ENCODE measurements at places on chromosomes 6 and 20. TPM values are rescaled to one million over a fixed set of nuclear protein-coding genes. Genes with fewer than 3 reads are reported as not detected.

DNA sequence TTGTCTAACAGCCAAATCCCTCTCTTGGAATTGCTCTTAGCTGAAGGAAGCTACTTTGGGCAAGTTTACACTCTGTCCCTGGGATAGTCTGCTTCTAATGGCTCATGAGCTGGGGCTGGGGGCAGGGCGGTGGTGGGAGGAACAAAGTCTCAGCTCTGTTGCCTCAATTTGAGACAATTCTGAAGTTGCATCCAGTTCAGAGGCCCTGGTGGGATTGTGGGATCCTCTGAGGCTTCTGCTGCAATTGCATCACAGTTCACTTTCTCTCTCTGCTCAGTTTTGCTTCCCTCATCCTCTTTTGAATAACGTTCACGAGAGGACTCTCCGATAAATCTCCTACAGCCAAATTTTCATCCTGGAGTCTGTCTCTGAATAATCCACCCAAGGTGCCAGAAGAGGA is 440.6 kb upstream of the SLC35B3 start:
- DNase-seq = no peak

- no peak for DNase-seq
These were observed 18.0 kb upstream of the GGTLC1 start for GRCh38 chr20:24006626-24007025.

DNA sequence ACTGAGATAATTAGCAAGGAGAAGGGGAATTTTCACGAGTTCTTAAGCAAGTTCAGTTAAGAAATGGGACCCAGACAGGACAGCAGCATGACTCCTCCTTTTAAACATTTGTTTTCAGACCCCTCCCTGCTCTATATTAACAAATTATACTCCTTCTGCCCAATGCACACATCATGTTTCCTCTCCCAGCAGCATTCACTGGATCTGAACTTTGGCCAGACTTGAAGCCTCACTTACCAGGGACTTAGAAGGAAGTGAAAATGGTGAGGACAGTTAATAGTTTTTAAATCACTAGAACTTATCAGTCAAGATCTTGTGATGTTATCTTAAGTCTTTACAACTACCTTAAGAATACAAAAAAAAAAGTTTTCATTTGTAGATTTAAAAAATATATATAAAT is 1174.7 kb upstream of the MAP3K7 start:
- DNase-seq = no peak

Gene ECT2L
- polyA plus RNA-seq = 0.25 TPM

Data from left renal cortex interstitium (tissue), 4 donors.